ENCODE measurements at places on chromosomes 13 and 19.
A peak's percentile ranks its signal among the peaks of the same experiment; 100 is the strongest.

- no peak for DNase-seq
Observed at GRCh38 chr13:84831666-84832657, 949.7 kb upstream of the SLITRK1 start.

DNA sequence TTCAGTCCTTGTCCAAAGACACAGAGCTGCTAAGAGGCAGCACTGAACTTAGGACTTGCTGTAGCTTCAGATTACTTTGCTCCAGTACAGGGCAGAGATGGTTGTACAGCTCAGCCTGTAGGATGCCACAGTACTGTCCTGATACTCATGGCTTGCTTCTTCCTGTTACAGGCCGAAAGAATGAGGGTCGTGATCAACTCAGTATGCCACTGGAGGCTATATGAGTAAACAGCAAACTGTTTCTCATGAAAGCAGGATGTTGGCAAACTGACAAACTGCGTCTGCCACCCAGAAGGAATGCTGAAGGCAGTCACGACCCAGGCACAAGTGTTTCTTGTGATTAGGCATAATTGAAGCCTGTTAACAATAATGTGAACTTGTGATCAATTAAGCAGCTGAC, 2.8 kb downstream of the ZNF749 start:
- DNase-seq, result no peak

- DNase-seq, result no peak
Observed at GRCh38 chr13:28534210-28534609, 39.3 kb upstream of the FLT1 start.

DNA sequence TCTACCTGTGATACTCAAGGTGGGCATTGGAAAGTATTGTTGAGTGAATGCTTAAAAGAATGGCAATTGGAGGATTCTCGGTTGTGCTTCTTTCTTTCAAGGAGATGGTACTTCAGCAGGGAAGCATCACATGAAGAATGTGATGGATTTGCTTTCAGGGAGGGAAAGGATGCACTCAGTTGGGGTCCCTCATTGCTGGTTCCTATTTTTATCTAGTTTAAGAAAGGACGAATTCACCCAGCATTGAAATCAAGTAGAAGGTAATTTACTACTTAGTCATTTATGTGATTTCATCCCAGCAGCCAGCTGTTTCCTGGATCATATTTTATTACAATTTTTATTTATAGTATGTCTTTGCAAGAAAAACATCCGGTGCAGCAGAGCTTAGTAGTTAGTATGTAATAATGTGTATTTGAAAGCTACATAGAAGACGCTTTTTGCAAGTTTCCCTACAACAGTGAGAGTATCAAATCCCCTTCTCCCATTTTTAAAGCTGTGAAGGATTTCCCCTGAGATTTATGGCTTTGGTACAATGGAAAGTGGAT, 417.9 kb downstream of the GPC5 start:
- DNase-seq, result no peak

- DNase-seq, result no peak
Observed at GRCh38 chr19:51043497-51043896, 8.7 kb upstream of the KLK12 start.

- no peak for DNase-seq
Observed at GRCh38 chr13:70087247-70087646, 20.4 kb upstream of the ATXN8OS start.

DNA sequence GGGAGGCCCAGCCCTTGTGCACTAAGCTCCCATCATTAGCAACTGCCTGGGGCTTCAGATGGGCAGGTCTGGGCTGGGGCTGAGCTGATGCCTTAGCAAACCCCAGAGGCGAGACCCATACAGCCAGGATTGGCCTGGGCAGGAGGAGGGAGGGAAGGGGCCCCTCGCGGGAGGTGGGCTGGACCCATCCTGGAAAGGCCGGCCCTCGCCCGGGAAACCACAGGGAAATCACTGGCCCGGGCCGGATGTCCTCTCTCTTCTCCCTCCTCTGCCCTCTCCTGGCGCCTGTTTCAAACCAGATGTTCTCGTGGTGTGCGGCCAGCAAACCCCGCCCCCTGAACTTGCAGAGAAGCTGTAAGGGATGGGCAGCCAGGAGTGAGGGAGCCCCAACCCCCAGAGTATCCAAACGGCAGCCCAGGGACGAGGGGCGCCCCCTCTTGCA, 43.1 kb downstream of the TMEM255B start:
- no peak for DNase-seq

DNA sequence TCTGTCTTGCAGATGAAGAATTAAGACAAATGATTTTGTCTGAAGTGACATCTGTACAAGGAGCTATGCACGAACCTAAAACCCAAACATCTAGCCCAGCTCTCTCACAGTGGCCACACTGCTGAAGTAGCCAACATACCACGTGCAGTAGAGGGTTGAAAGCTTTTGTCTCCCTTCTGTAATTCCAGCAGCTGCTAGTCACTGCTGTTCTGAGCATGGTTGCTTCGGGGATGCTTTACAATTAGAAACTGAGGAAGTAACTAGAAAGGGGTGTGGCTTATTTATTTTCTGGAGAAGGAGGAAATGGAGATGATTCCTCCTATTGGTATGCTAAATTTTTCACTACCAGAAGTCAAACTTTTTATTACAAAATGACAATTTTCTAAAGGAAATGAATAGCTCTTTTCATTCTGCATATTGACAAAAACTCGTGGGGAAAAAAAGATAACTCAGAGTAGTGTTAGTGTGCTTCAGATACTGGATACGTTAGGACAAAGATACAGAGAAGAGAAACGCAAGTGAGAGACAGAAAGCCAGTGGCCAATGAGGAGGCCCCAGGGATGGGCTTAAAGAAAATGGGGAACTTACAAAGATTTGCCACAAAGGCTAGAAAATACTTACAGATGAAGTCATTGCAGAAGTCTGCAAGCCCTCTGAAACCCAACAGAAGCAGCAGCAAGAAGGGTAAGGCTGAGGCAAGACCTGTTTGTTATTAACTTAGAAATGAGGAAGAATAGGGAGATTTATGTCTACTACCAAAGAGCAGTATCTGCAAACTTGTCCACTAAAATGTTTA, 192.7 kb upstream of the MIR17HG start:
- no peak for DNase-seq

DNA sequence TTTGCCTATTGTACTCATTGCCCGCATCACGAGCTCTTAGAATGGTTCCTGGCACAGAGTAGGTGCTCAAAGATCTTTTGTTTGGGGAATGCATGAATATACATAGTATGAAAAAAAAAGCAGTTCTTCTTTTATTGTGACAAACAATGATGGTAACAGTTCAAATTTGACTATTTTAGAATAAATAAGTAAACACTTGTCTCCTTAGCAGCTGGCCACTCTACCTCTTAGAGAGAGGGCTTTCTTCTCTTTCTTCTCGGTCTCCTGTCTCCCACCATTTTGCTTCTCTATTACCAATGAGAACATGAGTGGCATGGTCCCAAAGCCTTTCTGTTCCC, 639 bp upstream of the SLAIN1 start:
- no peak for DNase-seq

DNA sequence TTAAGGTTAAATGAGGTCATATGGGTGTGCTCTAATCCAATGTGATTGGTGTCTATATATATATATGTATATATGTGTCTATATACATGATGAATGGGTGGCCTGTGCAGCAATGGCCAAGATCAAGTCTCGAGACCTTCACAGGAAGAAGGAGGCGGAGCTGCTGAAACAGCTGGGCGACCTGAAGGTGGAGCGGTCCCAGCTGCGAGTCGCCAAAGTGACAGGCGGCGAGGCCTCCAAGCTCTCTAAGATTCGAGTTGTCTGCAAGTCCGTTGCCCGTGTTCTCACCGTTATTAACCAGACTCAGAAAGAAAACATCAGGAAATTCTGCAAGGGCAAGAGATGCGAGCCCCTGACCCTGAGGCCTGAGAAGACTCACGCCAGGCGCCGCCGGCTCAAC, 109.8 kb downstream of the EFNB2 start:
- DNase-seq, result no peak

DNA sequence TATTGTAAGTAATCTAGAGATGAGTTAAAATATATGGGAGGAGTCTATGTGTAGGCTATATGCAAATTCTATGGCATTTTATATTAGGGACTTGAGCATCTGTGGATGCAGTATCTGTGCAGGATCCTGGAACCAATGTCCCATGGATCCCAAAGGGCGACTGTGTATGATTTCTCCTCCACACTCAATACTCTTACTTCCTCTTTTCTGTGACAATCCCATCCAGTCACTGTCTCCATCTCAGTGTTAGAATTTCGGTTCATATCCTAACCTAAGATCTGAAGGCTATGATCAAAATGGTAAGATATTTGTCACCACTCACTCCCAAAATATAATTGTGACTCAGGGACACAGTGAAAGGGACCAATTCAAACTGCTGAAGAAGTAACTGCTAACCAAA, 15.1 kb upstream of the ZNF599 start:
- DNase-seq, result no peak

GRCh38 chr13:77479326-77479725, 56.2 kb upstream of the SCEL start:
- DNase-seq, result no peak

DNA sequence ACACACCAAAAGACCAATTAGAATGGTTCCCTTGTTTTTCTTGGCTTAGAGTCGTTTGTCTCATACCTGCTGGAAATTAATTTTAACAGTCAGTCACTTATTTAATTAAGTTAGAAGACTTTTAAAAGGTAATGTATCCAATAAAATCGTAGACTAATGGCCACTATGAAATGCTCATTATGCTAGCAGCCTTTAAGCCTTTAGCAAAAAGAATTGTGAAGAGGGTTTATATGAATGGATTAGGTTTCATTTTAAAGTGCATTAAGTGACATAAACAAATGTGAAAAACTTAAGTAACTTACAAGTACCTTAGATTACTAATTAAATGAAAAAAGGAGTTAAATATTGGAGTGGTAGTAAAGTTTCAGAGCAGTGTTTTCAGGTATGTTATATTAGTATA, 139.6 kb downstream of the RXFP2 start:
- no peak for DNase-seq

DNA sequence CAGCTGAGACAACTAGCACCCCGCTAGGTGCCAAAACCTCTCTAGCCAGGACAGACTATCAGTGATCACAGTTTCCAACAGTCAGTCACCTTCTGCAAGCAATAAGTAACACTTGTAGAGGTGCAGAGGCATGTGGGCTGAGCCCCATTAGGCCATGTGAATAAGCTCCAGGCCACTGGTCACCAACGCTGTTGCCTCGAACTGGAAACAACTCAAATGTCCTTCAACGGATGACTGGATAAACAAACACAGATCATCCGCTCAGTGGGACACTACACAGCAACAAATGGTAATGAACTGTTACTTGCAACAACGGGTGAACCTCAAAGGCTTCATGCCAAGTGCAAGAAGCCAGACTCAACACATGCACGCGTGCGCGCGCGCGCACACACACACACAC, 27.5 kb upstream of the TMEM160 start:
- no peak for DNase-seq

GRCh38 chr13:98483601-98484288, 93.2 kb downstream of the STK24 start:
- no peak for DNase-seq

GRCh38 chr19:38729653-38730469, 14.4 kb downstream of the CAPN12 start:
- DNase-seq, result peak; percentile 63

Data from HEK293T (cell line).